ENCODE measurements at places on chromosomes 1 and 21.
A peak's percentile ranks its signal among the peaks of the same experiment; 100 is the strongest.

- no peak overlapping the region for H3K27ac ChIP-seq
- no peaks in the 10 kb centered on the region for H3K36me3 ChIP-seq
- H3K27me3 ChIP-seq = no peaks in the 10 kb centered on the region
- DNase-seq = no peak
- no peaks in the 10 kb centered on the region for H3K4me1 ChIP-seq
Measured at GRCh38 chr1:221991221-221991620, 249.3 kb upstream of the DUSP10 start.

GRCh38 chr1:30704271-30704670 is 19.1 kb downstream of the MATN1 start:
- H3K4me3 ChIP-seq = no peak overlapping the region
- H3K27me3 ChIP-seq = no peaks in the 10 kb centered on the region
- H3K4me1 ChIP-seq = peaks cover 21% of the 10 kb centered on the region

- H3K27ac ChIP-seq = no peak overlapping the region
- no peaks in the 10 kb centered on the region for H3K27me3 ChIP-seq
- H3K4me3 ChIP-seq = no peak overlapping the region
- peak; percentile 4 for DNase-seq
Measured at GRCh38 chr1:29539971-29540370, 303.6 kb downstream of the PTPRU start.

GRCh38 chr1:244053831-244054230 is 2.7 kb downstream of the ZBTB18 start:
- DNase-seq = no peak
- no peaks in the 10 kb centered on the region for H3K27me3 ChIP-seq
- H3K27ac ChIP-seq = no peak overlapping the region
- no peak overlapping the region for H3K4me3 ChIP-seq
- peaks cover 8% of the 10 kb centered on the region for H3K4me1 ChIP-seq
- H3K36me3 ChIP-seq = peaks cover 24% of the 10 kb centered on the region

DNA sequence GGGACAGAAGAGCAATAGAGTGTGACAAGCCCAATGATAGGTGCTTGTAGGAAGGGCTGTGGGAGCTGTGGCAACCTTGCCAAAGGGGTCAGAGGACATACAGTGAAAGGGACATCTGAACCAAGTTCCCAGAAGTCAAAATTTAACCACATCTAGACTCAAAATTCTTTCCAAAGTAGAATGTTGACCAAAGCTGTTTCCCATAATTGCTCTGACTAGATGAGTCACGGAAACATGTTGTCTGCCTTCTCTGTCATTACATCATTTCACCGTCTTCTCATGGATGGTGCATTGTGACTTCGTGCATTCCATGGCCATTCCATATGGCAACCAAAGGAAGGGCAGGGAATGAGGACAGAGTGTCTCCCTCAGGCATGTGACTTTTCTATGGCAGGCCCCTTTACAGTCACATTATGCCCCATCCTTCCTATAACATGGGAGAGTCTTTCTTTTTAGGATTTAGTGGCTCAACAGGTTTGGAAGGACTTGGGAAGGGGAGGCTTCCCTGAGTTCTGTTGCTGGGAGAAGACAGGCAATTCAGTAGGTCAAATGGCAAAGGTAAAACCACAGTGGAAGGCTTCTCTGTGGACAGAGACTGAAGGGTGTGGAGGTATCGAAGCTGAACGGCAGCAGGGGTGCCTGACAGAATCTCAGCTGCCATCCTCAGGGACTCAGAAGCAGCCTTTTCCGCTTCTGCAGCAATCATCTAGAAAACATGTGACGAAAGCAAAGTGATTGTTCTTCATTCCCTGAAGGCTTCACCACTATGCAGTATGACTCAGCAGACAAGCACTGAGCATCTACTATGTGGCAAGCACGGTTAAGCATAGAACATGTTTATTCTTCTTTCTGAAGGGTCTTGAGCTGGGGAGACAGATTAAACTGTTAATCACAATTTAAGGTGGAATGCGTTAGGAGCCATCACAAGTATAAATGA is 24.7 kb downstream of the NPHS2 start:
- H3K27me3 ChIP-seq = no peaks in the 10 kb centered on the region
- no peaks in the 10 kb centered on the region for H3K36me3 ChIP-seq
- no peak for DNase-seq
- H3K4me3 ChIP-seq = no peak overlapping the region
- peaks cover 4% of the 10 kb centered on the region for H3K4me1 ChIP-seq

DNA sequence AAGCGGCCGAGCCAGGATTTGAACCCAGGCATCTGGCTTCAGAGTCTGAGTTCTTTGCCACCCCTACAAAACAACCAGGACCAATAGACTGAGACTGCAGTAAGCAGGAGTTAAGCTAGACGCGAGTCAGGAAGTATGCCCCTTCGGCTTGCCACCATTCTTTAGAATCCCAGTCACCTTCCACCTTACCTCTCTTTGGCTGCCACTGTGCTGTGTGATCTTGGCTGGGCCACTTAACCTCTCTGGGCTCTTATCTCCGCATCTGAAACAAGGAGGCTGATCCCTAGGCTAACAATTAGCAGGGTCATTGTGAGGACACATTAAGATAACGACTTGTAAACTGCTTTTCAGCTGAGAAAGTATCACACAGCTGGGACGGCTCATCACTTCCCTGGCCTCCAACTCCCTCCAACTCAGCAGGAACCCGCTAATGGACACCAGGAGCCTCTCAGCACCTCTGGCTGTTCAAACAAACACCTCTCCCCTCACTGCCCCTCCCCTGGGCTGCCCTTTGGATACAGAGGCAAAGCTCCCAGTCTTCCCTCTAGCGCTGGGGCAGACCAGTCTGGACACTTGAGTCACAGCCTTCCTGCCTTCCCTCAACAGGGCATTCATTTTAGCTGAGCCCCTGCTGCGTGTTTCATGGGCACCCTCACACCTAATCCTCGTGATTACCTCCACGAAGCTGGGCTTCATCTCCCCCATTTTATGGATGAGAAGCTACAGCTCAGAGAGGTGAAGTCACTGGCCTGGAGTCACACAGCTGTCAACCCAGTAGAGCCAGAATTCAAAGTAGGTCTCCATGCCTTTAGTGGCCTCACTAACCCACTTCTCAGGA is 83.2 kb downstream of the CAMK2N1 start:
- H3K4me3 ChIP-seq = no peak overlapping the region
- no peaks in the 10 kb centered on the region for H3K4me1 ChIP-seq
- H3K27me3 ChIP-seq = peaks cover 41% of the 10 kb centered on the region

DNA sequence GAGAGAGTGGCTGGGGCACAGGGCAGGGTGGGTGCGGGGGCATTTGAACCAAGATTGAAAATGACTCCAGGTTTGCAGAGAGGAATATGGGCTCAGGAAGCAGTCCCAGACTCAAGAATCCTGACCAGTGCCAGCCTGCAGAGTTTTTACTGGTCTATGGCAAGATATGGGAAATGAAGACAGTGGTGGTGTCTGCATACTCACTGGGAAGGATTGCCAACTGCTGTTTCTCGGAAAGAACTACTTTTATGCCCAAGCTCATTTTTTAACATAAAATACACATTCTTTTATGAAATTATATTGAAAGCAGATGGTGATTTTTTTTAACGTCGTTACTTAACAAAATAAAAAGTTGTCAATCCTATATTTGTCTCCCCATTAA is 401.8 kb downstream of the CAMTA1 start:
- H3K4me3 ChIP-seq = no peak overlapping the region
- H3K27me3 ChIP-seq = peaks cover 8% of the 10 kb centered on the region
- H3K27ac ChIP-seq = no peak overlapping the region
- no peaks in the 10 kb centered on the region for H3K36me3 ChIP-seq
- H3K4me1 ChIP-seq = no peaks in the 10 kb centered on the region
- DNase-seq = no peak

GRCh38 chr1:65068202-65069010 is 79.6 kb upstream of the AK4 start:
- no peaks in the 10 kb centered on the region for H3K36me3 ChIP-seq
- H3K27ac ChIP-seq = peak overlapping the region; percentile 98
- peak overlapping the region; percentile 89 for H3K4me3 ChIP-seq
- DNase-seq = no peak
- H3K4me1 ChIP-seq = peaks cover 24% of the 10 kb centered on the region
